Activated T-cell treated with anti-CD3 and anti-CD28 coated beads for 4 hours (primary cell): ENCODE measurements at places on chromosomes 7 and 10.

DNA sequence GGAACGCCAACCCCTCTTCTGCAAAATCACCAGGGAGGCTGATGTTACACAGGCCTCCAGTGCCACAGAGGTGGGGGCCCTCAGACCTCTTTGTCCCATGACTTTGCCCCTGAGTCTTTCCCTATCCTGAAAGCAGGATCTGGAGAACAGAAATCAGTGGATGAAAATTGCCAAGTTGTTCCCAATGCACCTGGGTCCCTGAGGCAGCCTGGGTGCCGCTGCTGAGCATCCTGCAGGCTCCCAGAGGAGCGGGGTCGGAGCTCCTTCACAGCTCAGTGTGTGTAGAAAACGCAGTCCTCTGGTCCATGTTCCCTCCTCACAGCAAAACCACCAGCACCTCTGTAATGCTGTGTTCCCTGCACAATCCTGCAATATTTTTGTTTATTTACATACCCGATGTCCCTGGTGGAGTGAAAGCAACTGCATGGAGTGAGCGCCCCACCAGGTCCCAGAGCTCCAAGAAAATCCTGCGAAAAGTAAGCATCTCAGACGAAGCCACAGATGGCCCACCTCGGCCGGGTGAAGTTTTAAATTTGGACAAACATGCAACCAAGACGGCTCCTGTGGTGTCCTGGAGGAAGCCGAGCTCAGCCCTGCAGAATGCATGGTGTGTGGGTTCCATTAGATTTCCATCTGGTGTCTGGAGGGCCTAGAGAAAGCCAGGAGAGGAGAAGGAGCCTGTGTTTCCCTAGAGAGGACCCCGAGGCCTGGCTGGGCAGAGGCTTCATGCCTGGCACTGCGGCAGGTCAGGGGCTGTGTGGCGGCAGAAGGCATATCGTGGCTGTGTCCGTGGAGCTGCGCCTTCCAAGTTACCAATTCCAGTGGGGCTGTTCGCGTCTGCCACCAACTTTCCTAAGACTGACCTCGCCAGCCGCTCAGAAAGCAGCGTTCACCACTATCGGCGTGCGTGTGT is 235.2 kb downstream of the WDR37 start:
- DNase-seq: no peak

GRCh38 chr7:45721686-45722598 is 147.8 kb downstream of the ADCY1 start:
- DNase-seq: no peak

DNA sequence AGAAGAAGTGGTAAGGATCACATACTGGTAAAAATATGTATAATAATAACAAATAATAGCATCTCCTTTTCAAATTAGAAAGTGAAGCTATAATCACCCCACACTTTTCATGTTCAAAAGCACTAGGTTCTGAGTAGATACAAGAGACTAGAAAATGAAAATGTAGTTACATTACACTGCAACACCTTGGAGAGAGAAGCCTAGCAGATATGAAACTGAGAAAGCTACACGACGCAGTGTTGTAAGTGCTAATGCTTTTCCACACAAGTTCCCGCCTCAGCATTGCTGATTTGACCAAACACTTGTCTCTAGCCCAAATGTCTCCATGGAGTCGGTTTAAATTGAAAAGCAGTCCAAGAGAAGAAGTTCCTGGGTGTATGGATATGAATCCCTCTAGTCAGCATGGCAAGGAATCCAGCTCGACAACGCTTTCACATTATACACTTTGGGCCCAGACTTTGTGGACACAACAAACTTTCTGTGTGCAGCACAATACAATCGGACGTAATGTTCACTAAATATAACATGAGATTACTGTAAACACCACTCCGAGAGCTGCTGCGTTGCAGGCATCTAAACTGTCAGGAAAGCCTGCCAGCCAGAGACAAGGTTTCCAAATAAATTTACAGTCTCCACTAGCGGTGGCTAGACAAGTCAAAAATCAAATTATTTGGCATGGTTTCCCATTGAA is 1.7 kb downstream of the PDE1C start:
- DNase-seq: no peak

- no peak for DNase-seq
These were observed 11.9 kb downstream of the PIK3AP1 start for GRCh38 chr10:96708456-96708855.

GRCh38 chr10:6567884-6568283 is 12.2 kb downstream of the PRKCQ start:
- no peak for DNase-seq

GRCh38 chr7:158815800-158816128 is 13.5 kb downstream of the ESYT2 start:
- DNase-seq: no peak

- DNase-seq: no peak
These were observed 1005.0 kb downstream of the LRMDA start for GRCh38 chr10:76436401-76436811.

GRCh38 chr7:33872870-33873269 is 32.5 kb upstream of the BMPER start:
- DNase-seq: no peak

- no peak for DNase-seq
These were observed 43.9 kb upstream of the KCND2 start for GRCh38 chr7:120229084-120229483.

- no peak for DNase-seq
These were observed 2.4 kb downstream of the PAPSS2 start for GRCh38 chr10:87661861-87662785.

DNA sequence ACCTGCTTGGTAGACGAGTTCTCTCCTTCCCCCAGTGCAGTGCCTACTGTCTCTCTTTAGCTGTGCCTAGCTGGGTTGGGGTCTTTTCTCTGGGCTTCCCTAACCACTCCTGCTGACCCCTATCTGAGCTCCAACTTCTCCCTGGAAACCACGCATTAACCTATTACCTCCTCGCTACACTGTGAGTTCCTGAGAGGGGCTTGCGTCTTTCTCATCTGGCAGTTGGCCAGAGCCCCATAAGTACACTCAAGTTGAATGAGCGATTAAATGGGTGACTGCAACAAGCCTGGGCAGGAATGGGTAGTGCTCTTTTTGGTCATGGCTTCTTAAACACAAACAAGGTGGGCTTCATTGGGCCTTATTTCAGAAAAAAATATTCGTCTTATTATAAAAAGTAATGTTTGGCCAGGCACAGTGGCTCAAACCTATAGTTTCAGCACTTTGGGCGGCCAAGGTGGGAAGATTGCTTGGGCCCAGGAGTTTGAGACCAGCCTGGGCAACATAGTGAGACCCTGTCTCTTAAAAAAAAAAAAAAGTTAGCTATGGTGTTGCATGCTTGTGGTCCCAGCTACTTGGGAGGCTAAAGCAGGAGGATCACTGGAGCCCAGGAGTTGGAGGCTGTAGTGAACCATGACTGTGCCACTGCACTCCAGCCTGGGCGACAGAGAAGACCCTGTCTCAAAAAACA is 41.4 kb downstream of the SYPL1 start:
- no peak for DNase-seq

GRCh38 chr7:33041631-33042428 is 20.7 kb downstream of the NT5C3A start:
- DNase-seq: no peak

DNA sequence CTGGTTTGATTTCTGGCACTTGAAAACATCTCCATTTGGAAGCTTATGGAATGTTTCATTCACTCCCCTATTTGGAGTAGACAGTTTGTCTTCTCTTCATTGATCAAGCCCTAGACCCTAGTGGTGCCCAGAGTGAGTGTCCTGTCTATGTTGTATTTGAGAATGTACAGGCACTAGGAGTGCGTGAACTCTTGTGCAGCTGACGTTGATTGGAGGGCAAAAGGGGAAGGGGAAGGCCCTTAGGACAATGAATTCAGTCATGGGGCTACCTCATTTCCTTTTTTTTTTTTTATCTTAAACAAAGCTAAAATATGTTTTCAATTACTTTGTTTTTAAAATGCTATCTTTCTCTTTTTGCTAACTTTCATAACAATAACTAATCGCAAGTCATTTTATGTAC is 66.5 kb downstream of the ADD3 start:
- no peak for DNase-seq

DNA sequence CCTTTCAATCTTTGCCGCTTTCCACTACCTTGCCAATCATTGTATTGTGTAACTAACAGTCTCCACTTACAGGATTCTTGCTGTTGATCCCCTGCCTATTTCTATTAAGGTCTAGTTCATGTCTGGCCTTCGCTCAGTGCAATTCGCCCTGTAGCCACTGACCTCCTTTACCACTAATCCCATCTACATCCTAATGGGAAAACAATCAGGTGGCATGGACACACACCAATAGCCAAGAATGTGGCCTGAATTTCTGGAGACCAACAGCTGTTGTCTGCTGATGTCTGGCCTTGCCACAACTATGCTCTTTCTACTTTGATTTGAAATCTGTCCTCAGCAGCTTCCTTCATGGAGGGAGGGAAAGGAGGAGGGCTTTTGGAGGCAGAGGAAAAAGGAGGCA is 546.2 kb downstream of the SORCS3 start:
- DNase-seq: no peak

GRCh38 chr7:75905785-75906604 is 9.0 kb upstream of the POR start:
- no peak for DNase-seq

- DNase-seq: no peak
These were observed 16.4 kb downstream of the LRRC4 start for GRCh38 chr7:128014811-128015210.

DNA sequence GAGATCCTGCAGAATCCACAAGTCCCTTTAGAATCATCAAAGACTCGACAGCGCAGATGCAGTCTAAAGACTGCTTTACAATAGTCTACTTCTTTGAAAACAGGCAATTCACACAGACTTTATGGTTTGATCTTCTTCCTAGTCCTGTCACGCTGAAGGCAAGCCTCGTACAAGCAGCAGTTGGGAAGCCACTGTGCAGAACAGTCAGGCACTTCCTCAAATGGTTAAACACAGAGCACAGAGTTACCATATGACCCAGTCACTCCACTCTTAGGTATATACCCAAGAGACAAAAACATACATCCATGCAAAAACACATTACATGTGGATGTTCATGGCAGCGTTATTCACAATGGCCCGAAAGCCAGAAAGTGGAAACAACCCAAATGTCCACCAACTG is 41.4 kb downstream of the LRRC20 start:
- DNase-seq: no peak

DNA sequence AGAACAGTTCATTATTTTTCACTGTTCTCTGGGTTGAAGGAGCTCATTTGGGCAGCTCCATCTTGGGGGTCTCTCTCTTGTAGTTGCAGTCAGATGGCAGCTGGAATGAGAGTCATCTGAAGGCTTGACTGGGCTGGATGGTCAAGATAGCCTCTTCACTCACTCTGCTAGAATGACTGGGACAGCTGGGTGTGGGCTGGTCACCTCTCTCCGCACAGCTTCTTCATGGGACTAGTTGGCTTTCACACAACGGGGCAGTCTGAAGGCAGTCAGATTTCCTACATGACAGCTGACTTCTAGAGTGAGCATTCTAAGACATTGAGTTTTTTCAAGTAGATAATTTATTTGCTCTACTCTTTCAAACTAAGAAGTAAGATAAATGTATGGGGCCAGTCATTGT is 13.1 kb downstream of the PLEKHA1 start:
- no peak for DNase-seq

- peak; percentile 24 for DNase-seq
These were observed 26.7 kb downstream of the CYCS start for GRCh38 chr7:25098096-25099046.

DNA sequence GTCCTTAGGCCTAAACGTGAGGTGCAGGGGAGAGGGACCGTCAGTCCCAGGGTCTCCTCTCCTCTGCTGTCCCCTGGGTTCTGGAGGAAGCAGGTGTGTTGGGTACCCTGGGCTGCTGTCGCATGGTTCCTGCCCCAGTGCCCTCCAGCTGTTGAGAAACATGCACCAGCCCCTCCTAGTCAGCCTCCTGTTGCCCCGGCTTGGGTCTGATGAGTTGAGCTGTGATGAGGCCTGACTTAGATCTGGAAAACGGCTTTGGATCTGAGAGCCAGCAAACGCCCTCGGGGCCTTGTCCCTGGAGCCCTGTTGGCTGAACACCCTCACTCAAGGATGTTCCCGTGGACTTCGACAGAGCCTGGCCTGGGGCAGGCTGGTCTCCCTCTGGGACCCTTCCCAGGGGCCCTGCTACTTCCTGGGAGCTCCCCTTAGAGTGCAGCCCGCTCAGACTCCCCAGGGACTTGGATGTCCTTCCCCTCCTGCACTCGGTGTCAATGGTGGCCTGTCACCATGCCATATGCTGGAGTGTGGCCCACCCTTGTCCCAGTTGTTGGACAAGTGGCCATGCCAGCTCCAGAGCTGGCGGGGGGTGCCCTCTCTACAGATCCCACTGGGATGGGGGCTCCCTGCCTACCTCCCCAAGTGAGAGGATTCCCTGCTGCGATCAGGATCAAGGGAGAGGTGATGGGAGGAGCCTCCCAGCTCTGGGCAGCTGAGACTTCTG is 12.3 kb downstream of the ZNF316 start:
- DNase-seq: no peak

DNA sequence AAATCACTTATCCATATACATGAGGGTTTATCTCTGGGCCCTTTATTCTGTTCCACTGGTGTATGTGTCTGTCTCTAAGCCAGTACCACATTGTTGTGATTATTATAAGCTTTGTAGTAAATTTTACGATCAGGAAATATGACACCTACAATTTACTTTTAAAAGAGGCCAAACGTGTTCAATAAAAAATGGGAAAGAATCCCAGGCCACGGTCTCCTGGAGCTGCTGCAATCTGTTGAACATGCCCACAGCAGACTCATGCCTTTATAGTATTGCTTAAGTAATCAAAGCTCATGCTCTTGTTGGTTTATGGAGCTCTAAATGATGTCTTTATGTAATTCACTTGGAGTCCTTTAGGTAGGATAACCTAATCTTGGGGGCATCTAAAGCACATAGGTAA is 273.0 kb downstream of the ZMYND11 start:
- no peak for DNase-seq

- DNase-seq: no peak
These were observed 41.6 kb upstream of the KCNMA1 start for GRCh38 chr10:77679217-77679616.

GRCh38 chr7:113321201-113321600 is 202.8 kb upstream of the SMIM30 start:
- no peak for DNase-seq

DNA sequence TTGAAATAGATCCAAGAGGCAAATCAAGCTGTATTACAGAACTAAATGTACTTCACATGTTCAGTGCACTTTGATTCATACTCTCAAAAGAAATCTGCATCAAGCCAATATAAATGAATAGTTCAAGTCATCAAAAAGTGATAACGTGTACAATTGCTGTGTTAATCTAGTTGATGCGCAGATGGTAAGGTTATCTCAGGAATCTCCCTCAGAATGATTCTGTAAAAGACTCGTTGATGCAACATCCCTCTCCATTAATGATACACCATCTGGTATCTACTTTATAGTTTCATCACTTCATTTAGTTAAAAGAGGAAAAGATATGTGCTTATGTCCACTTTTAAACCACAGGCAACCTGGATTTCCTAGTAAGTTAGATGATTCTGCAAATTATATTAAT is 200.6 kb downstream of the CHCHD3 start:
- no peak for DNase-seq
